ENCODE measurements at places on chromosomes 2 and 18. TPM values are rescaled to one million over a fixed set of nuclear protein-coding genes. Genes with fewer than 3 reads are reported as not detected.

DNA sequence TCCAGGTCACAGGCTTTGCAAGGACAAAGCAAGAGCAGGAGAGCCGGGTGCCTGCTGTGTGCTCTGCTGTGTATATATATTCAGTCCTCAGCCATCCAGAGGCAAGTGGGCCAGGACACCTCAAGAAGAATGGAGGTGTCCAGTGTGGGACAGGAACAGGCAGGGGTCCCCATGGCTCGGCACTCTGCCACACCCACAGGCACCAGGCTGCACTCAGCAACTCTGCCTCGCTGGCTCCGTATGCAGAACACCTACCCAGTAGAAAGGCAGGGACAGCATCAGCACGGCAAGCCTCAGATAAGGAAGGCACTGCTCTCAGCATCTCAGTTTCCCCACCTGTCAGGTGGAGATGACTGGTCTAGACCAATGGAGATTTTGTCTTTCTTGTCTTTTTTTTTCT is 57.8 kb downstream of the DNMT3A start:
- DNase-seq: no peak

- DNase-seq: peak; percentile 79
These were observed 89.6 kb upstream of the CCDC68 start for GRCh38 chr18:55048892-55049291.

GRCh38 chr2:205372141-205372540 is 310.2 kb upstream of the NRP2 start:
- DNase-seq: no peak

DNA sequence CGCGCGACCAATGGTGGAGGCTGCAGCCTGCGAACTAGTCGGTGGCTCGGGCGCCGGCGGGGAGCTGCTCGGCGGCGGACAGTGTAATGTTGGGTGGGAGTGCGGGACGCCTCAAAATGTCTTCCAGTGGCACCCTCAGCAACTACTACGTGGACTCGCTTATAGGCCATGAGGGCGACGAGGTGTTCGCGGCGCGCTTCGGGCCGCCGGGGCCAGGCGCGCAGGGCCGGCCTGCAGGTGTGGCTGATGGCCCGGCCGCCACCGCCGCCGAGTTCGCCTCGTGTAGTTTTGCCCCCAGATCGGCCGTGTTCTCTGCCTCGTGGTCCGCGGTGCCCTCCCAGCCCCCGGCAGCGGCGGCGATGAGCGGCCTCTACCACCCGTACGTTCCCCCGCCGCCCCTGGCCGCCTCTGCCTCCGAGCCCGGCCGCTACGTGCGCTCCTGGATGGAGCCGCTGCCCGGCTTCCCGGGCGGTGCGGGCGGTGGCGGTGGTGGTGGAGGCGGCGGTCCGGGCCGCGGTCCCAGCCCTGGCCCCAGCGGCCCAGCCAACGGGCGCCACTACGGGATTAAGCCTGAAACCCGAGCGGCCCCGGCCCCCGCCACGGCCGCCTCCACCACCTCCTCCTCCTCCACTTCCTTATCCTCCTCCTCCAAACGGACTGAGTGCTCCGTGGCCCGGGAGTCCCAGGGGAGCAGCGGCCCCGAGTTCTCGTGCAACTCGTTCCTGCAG is at the start of gene HOXD9:
Gene HOXD9 (plus strand): TSS at position 37 of the 728 bp plus-strand sequence. CDS start 50 bp downstream, at position 87.
- DNase-seq: no peak

GRCh38 chr18:42929857-42930256 is 185.6 kb downstream of the RIT2 start:
- no peak for DNase-seq

- DNase-seq: peak; percentile 44
These were observed 2.1 kb downstream of the HADHB start for GRCh38 chr2:26246818-26247217.

GRCh38 chr18:28063926-28064325 is 113.0 kb downstream of the CDH2 start:
- DNase-seq: no peak

- DNase-seq: peak; percentile 61
These were observed 50.6 kb upstream of the ZFP36L2 start for GRCh38 chr2:43276962-43277391.

DNA sequence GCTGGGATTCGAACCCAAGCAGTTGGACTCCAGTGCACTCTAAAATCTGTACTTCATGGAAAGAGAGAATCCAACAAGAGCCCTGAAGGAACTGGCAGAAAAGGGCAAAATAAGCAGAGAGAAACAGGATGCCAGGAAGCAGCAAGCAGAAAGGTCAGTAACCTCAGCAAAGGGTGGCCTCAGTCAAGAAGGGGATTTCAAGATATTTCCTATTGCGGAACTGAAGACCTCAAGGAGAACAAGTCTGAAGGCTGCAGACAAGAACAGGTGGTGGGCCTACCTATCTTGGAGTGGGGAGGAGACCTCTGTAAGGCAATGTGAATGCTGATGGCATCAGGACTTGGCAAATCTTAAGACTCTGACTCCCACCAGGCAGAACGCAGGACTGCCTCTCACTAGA is 20.1 kb upstream of the MREG start:
- DNase-seq: no peak

DNA sequence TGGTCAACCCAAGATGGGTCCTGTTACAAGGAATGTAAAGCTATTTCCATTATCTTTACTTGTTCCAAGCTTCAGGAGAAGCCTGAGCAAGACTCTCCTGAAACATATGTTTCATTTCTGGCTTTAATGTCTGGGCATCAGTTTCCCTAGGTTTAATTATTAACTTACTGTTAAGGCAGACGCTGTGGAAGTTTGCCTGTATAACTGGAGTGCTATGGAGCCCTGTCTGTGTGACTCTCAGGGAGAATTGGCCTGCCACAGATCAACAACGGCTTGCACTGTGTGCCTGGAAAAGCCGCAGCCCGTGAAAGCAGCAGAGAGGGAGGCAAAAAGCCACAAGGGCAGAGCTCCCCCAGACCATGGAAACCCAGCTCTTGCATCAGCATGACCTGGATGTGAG is 22.1 kb upstream of the LONRF2 start:
- no peak for DNase-seq

DNA sequence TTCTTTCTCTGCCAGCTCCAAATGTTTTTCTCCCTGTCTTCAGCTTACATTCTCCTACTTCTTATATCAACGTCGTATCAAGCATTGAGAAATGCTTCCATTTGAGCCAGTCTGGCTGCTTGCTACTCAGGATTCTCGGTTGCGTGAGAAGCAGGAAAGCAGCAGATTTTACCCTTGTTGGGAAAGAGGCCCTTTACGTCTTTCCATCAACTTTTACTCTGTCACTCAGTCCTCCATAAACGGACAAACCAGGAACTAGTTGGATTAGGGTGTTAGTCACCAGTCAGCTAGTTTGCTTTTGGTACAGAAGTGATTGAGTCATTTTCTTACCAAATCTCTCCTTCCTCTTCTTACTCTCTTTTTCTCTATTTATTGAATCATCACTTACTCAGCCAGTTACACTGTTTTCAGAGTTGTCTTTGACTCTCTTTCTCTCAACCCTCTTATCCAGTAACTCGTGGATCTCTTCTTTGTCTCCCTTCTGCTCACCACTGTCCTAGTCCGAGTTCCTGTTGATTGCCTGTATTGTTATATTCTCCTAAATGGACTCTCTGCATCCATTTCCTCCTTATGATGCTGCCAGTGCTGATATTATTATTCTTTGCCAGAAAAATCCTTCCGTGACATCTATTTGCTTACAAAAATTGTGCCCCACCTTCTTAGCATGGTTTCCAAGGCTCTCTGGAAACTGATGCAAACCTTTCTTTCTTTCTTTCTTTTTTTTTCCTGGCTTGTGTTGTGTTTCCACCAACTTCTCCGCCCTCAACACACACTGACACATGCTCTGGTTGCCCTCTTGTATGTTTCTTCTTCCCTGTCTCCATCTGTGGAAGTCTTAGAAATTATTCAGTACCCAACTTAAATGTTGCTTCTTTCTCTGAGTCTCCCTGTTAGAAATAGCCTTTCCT is 61.5 kb downstream of the VRK2 start:
- peak; percentile 93 for DNase-seq

DNA sequence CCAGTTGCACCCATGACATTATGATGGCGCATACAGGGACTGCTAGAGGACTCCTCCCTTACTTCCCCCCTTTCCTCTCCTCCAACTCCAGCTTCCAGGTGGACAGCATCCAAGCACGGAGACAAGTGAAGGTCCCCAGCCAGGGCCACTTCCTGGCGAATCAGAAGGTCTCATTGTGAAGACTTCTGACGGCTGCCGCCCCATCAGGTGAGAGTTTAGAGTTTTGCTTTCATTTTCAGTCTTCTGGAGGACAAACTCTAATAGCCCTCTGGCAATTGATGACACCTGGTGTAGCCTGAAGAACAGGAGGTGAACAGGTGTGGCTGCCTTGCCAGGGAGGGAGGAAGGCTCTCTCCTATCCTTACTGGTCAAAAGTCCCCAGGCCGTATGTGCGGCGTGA is 77.3 kb upstream of the KCNH7 start:
- DNase-seq: no peak

GRCh38 chr18:74183130-74183529 is 34.8 kb downstream of the TIMM21 start:
- DNase-seq: peak; percentile 33

GRCh38 chr2:47179388-47179787 is 24.3 kb upstream of the STPG4 start:
- DNase-seq: no peak

- DNase-seq: no peak
These were observed 31.2 kb downstream of the PTPN18 start for GRCh38 chr2:130387071-130387400.

GRCh38 chr2:73944714-73945113 is 18.0 kb downstream of the DGUOK start:
- DNase-seq: no peak

DNA sequence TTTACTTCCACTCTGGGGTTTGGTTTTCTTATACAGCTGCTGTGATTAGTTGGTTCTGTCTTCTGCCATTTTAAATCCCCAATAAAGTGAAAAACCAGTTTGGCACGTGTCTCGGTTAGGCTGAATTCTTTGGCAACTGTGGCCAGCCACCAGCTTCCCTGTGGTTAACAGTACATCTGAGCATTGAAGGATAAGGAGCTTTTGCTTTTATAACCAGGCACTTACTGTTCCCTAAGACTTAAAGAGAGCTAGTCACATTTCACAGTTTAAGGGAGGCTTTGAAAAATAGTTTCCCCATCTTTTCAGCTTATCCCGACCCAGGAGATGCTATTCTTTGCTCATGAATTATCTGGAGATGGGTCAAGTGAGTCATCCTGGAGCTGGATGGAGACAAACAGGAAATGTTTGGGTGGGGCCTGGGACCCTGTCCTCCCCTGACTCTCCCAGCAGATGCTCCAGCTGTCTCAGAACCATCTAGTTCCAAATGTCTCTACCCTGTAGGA is 57.3 kb upstream of the EML6 start:
- DNase-seq: peak; percentile 41

- DNase-seq: no peak
These were observed 375.5 kb downstream of the ZNF521 start for GRCh38 chr18:24976502-24976901.

- no peak for DNase-seq
These were observed 77.0 kb downstream of the CIB4 start for GRCh38 chr2:26564121-26564644.

- no peak for DNase-seq
These were observed 164.4 kb upstream of the NT5C1B start for GRCh38 chr2:18753722-18754121.

DNA sequence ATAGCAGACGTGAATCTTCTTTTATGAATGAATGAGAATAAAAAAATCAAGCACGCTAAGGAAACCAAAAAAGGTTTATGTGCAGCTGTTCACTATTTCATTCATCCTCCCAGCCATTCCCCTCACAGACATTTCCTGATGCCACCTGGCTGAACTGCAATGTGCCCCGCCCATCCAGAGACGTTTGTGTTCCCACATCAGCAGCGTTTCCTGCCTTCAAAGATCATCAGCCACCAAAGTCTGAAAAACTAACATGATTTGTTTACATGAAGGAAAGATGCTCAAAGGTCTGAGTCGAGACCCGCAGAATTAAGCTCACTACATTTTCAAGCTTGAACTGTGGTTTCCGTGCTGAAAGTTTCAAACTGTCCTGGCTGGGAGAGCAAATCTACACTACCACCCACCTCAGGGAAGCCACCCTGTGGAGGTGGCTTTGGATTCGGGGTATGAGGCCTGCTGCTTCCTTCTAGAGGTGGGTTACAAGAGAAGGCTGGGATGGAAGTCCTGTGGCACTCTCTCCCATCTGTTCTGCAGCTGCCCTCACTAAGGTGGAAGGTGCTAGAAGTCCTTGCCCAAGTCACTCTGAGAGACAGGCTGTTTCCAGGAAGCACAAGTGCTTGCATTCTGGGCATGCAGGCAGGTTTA is 201.3 kb upstream of the OSR1 start:
- DNase-seq: peak; percentile 23

DNA sequence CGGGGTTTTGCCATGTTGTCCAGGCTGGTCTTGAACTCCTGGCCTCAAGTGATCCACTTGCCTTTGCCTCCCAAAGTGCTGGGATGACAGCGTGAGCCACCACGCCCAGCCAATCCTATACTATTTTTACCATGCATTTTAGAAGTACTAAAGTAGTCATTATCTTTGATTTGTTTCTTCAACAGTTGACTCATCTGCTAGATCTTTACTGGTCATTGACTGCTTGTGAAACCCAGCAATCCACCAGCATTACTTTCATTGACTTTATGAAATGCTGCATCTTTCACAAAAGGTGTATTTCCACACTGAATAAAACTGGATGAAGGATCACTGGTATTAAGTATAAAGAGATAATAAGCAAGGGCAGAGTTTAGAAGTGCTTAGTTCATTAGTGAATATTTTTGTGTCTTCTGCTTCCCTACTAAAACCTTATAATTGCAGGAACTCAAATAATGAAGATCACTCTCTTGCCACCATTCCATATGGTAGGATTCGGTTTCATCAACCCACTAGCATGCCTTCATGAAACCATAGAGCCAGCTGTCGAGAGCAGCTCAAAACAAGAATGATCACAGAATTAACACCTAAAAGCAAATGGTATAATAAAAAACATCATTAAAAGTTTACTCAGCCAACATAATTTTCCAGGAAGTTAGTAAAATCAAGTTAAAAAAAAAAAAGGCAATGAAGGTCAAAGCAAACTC is 33.1 kb downstream of the IRS1 start:
- DNase-seq: no peak

Gene CDCA7
- total RNA-seq: 29.3 TPM

Gene ZNF514
- total RNA-seq: 6.6 TPM

Gene ZNF396
- 0.95 TPM for total RNA-seq

Gene PLCL1
- total RNA-seq: not detected

Gene C18orf54
- total RNA-seq: 10.5 TPM

Gene DNPEP
- total RNA-seq: 86.2 TPM

Gene NYAP2
- total RNA-seq: not detected

Gene STK11IP
- total RNA-seq: 17.7 TPM

Gene ADAM17
- total RNA-seq: 34.3 TPM

Gene ADAM23
- 0.22 TPM for total RNA-seq

Gene DNAJC5G
- not detected for total RNA-seq

Gene ANKRD36B
- total RNA-seq: 22.7 TPM

Gene CYP26B1
- total RNA-seq: 3.9 TPM

Gene SKA1
- 11.6 TPM for total RNA-seq

Gene UGT1A5
- not detected for total RNA-seq

Gene TCF7L1
- total RNA-seq: 1.8 TPM

Gene KLHL14
- total RNA-seq: not detected

Measured in PC-3 (cell line).